Dorsolateral prefrontal cortex (tissue), 122 donors: ENCODE measurements at places on chromosomes 13 and 19.

DNA sequence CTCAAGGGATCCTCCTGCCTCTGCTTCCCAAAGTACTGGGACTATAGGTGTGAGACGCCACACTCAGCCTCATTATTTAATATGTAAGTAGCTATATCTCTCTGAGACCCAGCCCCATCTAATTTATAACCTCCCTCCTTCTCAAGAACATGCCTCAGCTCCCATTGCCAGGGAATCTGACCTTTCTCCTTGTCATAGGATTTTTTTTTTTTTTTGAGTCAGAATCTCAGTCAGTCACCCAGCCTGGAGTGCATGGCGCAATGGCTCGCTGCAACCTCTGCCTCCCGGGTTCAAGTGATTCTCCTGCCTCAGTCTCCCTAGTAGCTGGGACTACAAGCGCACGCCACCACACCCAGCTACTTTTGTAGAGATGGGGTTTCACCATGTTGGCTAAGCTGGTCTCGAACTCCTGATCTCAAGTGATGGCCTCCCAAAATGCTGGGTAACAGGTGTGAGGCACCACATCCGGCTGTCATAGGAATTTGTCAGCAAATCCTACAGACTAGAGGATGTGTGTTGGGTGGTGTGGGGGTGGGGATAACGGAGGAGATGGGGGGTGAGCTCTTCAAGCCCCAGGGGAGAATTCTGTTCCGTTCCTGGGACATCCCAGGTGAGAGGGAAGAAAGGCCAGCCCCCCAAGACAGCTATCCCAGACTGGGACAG, 5.1 kb upstream of the EPS8L1 start:
- no peak for DNase-seq

DNA sequence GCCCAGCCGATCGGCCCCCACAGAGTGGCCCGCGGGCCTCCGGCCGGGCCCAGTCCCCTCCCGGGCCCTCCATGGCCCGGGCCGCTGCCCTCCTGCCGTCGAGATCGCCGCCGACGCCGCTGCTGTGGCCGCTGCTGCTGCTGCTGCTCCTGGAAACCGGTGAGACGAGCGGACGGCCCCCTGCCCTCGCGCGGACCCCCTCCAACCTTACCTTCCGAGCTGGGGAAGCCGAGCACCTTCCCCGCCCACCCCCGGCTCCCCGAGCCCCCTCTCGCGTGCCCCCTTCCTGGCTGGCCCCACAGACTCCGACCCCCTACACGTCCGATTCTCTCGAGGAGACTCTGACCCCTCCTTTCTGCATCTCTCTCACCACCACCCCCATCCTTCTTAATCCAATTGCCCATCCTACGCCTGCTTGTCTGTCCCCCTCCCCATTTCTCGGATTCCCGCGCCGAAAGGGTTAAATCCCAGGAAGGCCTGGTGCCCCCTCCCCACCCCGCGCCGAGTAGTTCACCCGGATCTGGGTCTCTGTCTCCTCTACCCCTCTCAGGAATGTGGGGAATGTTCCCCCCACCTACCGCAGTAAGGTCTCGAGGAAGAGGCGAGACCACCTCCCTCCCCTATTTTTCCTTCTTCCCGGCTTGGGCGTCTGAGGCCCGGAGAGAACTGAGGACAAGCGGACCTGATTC, 502 bp downstream of the NECTIN2 start:
- no peak for DNase-seq

DNA sequence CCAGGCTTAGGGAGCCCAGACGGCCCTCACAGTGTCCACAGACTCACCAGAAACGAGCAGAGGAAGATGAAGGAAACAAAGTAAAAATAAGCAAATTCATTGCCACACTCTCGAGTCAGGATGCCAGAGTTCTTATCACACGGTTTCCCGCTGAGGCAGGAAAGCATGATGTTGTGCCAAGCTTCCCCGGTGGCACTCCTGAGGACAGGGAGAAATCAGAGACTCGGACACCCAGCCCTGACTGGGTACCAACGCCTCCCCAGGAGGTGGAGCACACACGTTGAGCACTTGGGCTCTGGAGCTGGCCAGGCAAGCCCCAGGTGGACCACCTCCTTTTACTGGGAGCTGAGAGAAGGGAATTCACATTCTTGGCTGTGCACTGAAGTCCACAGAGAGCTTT, 81.5 kb downstream of the IER2 start:
- no peak for DNase-seq

DNA sequence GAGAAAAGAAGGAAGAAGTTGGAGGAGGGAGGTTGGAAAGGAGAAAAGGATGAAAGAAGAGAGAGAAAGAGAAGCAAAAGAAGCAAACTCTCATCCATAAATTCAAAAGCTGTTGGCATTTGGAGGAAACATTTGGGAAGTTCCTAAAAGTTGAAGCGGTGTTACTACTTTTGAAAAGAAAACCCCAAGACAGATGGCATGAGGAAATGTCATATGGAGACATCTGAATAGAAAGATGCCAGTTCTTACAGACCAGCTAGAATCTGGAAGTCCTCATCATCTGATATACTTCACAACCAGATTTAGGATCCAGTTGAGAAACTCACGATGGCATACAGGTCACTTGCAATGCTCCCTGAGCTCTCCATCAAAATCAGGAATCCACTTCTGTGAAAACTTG, 86.9 kb downstream of the RAP2A start:
- no peak for DNase-seq

DNA sequence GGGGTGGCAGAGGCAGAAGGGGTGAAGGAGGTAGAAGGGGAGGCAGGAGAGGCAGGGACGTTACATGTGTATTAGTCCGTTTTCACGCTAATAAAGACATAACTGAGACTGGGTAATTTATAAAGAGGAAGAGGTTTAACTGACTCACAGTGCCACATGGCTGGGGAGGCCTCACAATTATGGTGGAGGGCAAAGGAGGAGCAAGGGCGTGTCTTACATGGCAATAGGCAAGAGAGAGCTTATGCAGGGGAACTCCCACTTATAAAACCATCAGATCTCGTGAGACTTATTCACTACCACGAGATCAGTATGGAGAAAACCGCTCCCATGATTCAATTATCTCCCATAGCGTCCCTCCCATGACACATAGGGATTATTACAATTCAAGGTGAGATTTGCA, 19.0 kb upstream of the ACOD1 start:
- DNase-seq, result no peak
